ENCODE measurements at places on chromosomes 13 and 19.
A peak's percentile ranks its signal among the peaks of the same experiment; 100 is the strongest.

- no peak for DNase-seq
These were observed 79.1 kb downstream of the ABCC4 start for GRCh38 chr13:95221971-95222732.

DNA sequence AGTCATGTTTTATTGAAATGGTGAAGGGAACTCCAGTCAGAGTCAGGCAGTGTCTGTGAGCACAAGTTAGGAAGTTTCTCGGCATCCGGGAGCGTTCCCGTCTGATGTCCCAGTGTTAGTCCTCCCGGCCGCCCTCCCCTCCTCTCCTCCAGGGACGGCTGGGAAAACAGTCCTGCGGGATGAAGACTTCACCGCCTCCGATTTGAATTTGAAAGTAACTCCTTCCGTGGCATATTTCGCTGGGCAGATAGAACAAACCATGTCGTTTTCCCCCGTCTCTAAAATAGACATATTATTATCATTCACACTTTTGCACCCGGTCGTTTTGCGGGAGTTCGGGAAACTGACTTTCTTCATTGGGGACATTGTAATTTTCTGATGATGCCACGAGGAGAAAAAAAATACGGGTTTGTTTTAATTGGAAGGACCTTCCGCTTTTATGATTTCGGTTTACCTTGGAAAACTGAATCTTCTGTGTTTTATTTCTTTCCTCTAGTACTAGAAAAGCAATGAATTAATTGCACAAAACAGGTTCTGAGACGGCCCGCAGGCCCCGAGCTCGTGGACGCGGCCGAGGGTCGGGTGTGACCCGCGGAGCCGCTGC lies 76.6 kb downstream of the ZIC5 start:
- DNase-seq, result no peak

DNA sequence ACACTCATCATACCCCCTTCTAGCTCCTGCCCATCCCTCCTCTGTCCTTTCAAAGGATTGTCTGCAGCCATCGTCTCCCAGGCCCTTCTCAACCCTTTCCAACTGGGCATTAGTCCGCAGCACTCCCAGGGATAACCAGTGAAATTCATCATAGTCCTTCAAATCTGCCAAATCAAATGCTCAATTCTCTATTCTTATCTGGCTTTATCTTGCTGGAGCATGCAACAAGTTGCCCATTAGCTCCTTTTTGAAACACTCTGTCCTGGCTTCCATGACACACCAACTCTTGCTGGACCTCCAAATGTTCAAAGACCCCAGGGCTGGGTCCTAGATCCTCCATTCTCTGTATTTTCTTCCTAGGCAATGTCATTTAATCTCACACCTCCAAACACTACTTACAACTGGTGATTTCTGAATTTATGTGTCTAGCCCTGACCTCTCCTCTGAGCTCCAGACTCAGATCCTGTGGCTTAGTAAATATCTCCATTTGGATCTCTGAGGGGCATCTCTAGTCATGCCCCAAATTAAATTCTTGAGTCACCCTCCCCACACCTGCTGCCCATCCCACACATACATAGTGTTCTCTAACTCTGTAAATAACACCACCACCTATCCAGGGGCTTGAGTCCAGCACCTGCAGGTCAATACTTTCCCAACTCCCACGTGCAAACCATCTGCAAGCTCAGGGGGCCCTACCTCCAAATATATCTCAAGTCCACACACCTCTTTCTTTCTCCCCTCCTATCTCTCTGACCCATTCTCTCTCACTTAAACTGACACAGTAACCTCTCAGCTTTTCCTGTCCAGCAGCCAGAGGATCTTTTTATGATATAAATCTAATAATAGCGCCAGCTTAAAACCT lies 9.1 kb upstream of the ANKRD10 start:
- DNase-seq, result no peak

- DNase-seq, result no peak
These were observed 93.4 kb upstream of the SLITRK1 start for GRCh38 chr13:83975655-83976165.

- DNase-seq, result no peak
These were observed 14.3 kb downstream of the ERICH4 start for GRCh38 chr19:41457241-41457640.

GRCh38 chr13:77918391-77919245 lies at the start of gene EDNRB:
EDNRB (minus strand) TSS chr13:77918831; CDS start chr13:77918573, 258 bp downstream.
- no peak for DNase-seq

- DNase-seq, result no peak
These were observed 291.3 kb downstream of the COG6 start for GRCh38 chr13:39946769-39947168.

- DNase-seq, result no peak
These were observed 241.4 kb downstream of the ENOX1 start for GRCh38 chr13:43545317-43545874.

DNA sequence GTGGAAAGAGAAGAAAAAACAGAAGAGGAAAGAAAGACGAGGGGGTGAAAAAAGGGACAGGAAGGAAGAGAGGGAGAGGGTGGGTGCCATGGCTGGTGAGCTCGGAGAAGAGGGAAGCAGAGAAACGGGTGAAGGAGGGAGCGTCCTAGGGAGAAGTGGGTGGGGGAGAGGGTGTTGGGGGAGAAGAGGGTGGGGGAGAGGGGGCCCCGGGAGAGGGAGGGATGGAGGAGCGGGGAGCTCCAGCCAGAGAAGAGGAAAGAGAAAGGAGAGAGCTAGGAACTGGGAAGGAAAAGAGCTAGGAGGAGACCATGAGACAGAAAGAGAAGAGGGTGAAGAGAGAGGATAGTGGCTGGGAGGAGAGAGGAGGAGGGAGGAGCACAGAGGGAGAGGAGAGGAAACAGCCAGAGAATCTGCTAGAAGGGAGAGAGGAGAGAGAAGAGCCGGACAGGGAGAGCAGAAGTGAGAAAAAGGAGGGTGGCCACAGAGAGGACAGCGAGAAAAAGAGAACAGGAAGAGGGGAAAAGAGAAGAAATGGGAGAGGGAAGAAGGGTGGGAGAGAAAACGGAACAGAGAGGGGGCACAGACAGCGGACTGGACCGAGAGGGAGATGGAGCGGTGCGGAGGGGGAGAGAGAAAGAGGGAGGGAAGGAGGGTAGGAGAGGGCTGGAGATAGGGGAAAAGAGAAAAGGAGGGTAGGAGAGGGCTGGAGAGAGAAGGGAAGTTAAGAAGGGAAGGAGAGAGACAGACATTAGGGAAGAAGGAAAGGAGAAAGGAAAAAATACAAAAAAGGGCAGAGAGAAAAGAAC lies 11.9 kb upstream of the GARIN5A start:
- DNase-seq, result no peak

- no peak for DNase-seq
These were observed 4.9 kb downstream of the ERCC1 start for GRCh38 chr19:45418802-45419201.

- peak; percentile 42 for DNase-seq
These were observed 1786.8 kb downstream of the SLITRK5 start for GRCh38 chr13:89457977-89458376.

- DNase-seq, result no peak
These were observed 693 bp downstream of the RFXAP start for GRCh38 chr13:36819739-36820090.

- DNase-seq, result no peak
These were observed 272.2 kb upstream of the KLF12 start for GRCh38 chr13:74406420-74406819.

DNA sequence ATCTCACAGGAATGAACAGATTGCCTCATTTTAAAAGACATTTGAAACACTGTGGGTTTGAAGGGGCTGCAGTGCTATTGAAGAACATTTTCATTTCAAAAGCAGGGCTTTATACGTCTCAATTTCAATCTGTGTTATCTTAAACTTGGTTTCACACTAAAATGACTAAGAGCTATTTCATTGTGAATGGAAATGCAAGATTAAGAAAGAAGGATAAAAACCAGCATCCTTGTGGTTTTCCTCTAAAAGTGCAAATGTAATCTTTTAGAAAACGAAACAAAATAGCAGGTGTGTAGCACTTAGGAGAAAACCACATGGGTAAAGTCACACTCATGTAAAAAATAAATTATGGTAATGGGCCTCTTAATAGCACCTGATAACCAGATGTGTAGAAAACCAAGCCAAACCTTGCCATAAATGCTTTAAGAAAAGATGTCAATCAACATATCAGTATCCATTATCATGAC lies 397.7 kb downstream of the GPC6 start:
- DNase-seq, result no peak

DNA sequence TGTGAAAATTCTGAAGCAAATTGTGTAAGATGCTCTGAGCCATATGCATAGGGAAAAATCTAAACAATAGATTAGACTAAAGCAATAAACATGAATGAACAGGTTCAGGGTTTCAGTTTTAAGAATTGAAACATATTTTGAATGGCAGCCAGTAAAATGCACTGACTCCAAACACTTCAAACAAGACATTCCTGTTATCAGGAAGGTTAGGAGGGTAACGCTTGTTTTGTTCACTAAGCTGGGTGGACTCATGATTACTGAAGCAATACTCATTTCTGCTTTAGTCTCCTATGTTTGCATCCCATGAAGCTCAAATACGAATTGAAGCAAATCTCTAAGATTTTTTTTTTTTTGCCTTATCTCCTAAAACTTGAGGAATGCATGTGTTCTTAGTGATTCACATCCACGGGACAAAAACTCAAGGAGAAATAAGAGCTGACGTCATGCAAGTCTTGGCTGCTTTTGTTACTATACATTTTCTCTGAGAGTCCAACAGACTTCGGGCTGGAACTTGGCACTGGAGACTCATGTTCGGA lies 29.1 kb upstream of the IGFL4 start:
- DNase-seq, result peak; percentile 82

DNA sequence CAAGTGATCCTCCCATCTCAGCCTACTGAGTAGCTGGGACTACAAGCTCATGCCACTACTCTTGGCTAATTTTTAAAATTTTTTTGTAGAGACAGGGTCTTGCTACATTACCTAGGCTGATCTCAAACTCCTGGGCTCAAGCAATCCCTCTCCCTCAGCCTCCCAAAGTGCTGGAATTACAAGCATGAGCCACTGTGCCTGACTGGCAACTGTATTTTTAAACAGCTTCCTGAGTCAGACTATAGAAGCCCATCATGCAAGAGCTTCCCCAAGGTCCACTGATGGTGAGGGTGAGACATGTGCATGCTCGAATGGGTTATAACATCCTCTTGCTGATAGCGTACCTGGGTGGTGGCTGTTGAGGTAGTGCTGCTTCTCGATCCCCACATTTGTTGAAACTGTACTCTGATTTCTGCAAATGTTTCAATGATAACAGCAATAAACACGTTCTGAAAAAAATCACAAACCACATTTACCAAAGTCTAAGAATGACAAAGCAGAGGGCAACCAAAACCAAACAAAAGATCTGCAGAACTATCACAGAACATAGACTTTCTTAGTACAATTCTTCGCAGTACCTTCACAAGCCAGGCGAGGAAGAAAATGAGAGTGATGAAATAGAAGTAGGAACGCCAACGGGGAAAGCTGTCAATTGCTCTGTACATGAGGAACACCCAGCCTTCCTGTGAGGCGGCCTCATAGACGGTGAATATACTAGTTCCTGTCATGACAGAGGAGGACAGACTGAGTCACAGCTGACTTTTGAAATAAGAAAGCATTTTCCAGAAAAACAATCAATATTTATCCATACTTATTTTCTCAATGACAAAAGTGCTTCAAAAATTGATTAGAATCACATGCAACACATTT lies 124.4 kb downstream of the NALCN start:
- DNase-seq, result no peak

DNA sequence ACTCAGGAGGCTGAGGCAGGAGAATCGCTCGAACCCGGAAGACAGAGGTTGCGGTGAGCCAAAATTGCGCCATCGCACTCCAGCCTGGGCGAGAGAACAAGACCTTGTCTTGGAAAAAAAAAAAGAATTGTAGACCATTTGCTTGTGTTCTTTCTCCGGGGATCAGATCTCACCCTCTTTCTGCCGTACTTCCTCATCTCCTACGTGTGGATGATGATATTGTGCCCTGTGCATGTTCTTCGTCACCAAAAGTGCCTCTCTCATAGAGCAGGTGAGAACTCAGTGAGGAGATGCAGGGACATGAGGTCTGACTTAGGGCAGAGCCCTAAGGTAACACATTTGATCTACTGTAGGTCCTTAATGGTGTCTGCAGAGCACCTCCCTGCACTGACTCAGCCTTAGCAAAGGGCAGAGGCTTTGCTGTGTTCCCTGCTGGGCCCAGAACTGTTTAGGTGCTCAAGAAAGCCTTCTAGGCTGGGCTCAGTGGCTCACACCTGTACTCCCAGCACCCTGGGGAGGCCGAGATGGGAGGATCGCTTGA lies 1.3 kb downstream of the APOC2 start:
- no peak for DNase-seq

DNA sequence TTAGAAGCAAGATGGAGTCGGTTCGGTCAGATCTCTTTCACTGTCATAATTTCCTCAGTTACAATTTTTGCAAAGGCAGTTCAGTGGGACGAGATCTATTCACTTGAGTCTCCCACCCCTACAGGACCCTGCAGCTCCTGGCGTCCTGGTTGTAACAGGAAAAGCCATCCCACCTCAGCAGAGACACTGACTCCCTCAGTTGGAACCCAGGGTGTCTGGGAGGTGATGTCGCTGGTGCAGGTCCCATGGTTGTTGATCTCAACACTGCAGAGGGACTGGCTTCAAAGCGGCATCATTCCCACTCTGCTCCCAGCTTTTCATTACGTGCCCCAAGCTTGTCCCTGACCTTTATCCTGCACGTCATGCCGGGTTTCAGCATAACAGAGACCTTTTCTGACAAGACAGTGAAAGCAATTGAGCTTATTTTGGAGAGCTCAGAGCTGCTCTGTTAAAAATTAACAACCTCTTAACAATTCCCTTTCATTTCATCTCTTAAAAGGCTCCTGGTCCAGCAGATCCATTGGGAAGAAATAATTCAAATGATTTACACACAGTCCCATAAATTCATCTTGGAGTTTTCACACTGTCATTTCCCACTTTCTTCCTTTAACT lies 17.6 kb upstream of the COG3 start:
- DNase-seq, result no peak

- DNase-seq, result no peak
These were observed 80.3 kb upstream of the MRI1 start for GRCh38 chr19:13684021-13684420.

DNA sequence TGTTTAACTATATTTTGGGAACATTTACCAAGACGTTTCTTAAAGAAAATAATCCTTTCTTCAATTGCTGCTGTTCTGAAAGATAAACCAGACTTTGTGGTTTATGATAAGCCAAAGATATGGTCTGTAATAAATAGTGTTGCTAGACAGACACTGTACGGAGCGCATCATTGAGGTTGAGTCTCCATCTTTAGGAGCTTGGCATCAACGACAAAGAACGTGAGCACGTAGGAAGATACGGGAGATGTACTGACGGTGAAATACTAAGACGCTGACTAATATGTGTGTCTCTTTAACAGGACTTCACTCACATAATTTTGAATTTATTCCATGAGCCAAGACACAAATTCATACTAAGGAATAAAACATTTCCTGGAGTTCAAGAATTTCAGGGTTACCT lies 16.2 kb downstream of the TEX29 start:
- no peak for DNase-seq

GRCh38 chr13:113126265-113127150 lies 3.9 kb downstream of the F10 start:
- no peak for DNase-seq
